ENCODE measurements at places on chromosomes 4 and X.

- DNase-seq, result no peak
Observed at GRCh38 chrX:31845003-31845402, 773.2 kb upstream of the FTHL17 start.

DNA sequence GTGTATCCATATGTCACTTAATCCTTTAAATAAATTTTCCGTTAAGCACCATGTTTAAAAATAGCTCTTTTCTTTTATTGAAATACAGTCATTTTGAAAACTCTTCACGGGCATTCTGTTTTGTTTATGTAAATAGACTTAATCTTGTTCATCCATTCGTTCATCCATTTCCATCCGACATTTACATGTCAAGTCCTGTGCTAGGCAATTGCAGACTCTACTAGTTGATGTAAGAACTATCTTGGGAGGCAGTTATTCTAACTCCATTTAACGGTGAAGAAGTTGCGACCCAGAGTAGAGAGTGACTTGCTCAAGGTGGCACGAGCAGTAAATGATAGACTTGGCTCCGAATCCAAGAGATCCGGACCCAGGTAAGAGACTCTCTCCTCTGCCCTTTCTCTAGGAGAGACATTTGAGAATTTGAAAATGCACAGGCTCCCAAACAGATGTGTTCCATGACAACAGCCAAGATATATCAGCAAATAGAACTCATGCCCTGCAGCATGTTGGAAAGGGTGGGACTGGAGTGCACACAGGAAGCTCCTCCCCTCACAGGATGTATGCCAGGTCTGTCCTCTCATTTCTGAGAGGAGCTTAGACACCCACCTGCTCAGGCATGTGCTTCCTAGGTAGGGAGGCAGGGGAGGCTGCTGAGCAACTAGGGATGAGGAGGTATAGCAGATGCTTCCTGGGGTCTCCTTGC, 64.5 kb downstream of the DRD5 start:
- DNase-seq, result no peak

DNA sequence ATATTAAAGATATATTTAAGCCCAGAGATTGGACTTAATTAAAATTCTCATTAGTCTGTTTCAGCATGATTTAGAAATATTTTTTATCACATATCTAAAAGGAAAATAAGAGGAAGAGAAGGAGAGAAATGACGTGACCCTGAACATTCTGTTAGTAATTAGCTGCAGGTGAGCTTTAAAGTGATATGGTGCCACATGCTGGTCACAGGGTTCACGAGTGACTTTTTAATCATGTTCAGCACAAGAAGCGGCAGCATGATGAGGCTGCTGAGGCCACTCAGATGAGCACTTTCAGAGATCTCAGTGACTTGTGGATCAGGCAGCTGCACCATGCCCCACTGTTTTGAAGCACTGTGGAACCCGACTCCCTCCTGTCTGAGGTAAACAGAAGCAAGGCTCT, 37.9 kb upstream of the NPY2R start:
- DNase-seq, result no peak

- no peak for DNase-seq
Observed at GRCh38 chrX:38806875-38807621, 5.8 kb downstream of the MID1IP1 start.

GRCh38 chr4:168569931-168570276, 73.1 kb downstream of the PALLD start:
- no peak for DNase-seq

- no peak for DNase-seq
Observed at GRCh38 chr4:4427886-4428285, 41.0 kb downstream of the NSG1 start.

GRCh38 chr4:23811161-23811560, 78.7 kb downstream of the PPARGC1A start:
- DNase-seq, result no peak

DNA sequence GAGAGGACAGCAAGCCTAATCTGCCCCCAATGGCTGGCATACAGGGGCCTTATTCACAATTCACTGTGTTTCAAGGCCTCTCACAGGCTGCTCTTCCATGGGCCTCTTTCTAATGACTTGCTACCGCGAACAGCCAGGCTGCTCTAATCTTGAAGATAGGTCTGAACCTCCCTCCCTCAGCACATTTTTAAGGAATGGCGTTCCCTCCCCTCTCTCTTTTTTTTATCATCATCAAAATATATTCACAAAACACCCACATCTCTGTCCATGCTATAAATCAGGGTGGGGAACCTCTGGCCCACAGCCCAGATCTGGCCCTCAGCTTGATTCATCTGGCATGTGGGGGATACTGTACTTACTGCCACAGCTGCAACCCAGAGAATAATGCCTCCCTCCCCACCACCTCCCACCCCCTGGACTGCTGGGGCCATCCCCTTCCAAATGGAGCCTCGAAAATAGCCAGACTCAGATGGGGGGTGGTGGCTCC, 76.2 kb upstream of the PLAC1 start:
- no peak for DNase-seq

DNA sequence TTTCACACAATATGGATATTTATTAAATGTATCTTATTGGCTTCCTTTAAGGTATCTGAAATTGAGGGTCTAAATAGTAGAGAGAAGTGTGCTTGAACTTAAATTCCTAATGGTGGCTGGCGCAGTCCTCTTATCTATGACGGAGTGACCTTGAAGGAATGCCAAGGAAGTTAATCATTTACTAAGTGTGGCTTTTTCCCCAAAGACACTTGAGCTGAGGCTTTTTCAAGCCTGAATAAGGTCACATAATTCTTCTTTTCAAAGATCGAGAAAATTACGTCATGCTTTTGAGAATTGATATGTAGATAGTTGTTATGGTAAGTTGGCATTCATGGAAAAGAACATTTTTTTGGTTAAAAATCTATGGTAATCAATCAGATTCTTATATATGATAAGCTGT, 11.7 kb upstream of the PRPS2 start:
- DNase-seq, result no peak

GRCh38 chrX:27706526-27706925, 101.3 kb upstream of the MAGEB10 start:
- DNase-seq, result no peak

DNA sequence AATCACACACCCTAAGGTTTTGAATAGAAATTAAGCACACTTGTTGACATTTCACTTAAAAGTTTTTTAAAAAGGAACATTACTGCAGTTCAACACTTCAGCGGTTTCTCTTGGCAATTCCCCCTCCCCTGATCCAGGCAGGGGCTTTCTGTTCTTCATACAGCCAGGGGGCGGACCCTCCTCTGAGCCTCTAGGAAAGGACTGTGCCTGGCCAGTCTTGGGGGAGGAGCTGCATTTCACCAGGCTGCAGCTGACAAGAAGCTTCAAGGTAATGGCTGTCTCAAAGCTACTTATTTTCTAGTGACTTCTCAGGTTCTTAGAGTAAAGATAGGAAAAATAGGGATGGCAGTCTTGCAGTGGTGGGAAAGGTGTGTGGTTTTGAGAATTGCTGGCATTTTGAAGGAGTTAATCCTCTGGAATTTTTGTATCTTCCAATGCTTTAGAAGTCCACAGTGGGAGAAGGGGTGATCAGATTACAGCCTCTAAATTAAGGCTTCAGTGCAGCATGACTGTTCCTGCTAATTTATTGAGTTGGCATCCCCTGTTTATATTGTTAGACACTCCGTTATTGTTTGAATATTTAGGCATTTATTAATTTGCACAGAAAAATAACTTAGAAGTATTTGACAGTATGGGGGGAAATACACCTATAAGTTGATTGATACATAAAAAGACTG, 33.5 kb downstream of the PWWP3B start:
- no peak for DNase-seq

DNA sequence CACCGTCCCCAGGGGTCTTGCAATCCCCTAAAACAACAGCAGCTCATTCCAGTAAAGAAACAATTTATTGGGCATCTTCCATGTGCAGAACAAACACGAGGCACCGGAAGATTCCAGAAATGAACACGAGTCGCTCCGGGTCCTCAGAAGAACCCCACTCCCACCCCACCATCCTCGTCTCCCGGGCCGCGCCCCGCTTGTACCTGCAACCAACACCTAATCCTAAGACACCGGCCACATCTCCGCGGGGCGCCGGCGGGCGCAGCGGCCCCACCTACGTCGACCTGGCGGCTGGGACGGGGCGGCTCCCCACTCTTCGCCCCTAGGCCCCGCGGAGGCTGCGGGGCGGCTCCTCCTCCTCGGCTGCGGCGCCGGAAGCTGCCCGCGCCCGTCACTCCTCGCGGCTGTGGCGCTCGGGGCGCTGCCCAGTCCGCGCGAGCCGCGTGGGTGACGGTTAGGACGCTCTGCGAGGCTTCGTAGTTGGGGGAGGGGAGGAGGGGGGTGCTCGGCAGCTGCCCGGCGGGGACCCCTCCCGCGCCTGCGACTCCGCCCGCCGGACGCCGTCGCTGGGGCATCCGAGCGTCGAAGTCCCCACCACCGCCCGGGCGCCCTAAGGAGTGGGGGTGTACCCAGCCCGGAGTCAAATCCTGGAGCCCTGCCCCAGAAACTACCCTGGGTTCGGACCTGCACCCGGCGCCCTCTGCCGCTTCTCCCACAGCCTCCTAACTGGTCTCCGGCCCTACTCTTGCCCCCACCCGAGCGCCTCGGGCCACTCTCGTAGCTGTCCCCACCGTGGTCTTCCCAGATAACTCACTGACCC, at the start of gene CCDC158:
TSS of gene CCDC158 (minus strand) at position 380 of the 820 bp plus-strand sequence. CDS start 17,934 bp downstream, outside the sequence.
- DNase-seq, result no peak

GRCh38 chr4:151702256-151702655, 58.6 kb downstream of the GATB start:
- no peak for DNase-seq

DNA sequence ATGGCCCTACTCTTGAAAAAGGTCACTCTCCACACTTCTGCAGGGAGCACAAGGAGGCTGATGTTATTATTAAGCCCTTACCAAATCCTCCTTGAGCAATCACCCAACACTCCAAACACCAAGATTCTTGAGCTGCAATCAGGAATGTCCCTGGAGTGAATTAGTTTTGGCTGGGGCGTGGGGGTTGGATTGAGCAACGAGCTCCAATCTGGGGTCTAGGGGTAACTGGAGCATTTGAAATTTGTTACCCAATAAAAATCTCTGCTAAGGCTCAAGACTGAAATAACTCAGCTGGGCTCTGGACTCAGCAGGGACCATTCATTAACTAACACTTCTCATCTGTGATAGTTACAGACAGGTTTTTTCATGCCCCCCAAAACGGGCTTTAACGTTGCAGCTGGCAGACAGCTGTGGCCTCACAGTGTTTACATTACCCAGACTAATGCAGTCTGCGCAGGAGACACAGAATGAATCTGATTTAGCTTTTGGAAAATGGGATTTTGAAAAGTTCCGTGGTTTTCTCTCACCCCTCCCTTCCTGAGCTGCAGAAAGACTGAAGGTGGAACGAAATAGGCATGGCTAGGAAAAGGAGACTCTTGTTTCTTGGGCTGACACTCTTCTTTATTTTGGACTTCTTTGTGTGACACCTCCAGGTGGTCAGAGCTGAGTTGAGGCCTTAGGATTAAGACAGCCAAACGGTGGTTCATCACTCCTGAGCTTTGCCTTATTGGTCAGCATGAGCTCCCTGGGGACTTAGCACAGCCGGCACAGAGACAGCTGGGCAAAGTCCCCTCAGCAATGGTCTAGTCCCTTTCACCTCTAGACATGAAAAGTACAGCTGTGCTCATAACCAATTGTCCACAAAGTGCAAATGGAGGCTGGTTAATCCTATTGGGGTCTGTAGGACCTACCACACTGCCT, 26.6 kb downstream of the PLAC1 start:
- DNase-seq, result no peak

DNA sequence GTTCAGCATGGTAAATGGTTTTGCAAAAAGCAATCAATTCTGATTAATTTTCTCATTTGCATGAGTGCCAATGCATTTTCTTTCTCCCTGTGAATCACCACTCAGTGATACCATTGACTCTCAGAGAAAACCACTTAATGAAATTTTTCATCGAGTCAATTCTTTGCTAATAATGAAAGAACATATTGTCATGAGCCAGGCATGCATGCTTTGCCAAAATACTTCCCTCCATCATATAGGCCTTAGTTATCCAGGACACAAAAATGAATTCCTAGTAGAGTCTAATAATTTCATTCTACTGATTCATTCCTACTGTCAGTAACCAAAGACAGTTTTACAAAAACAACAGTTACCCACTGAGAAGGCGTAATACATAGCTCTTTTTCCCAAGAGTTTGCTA, 680.0 kb downstream of the TRIML1 start:
- DNase-seq, result no peak

GRCh38 chr4:80897537-80898303, 132.8 kb upstream of the BMP3 start:
- DNase-seq, result no peak

- no peak for DNase-seq
Observed at GRCh38 chr4:107050525-107051135, 14.5 kb upstream of the DKK2 start.

DNA sequence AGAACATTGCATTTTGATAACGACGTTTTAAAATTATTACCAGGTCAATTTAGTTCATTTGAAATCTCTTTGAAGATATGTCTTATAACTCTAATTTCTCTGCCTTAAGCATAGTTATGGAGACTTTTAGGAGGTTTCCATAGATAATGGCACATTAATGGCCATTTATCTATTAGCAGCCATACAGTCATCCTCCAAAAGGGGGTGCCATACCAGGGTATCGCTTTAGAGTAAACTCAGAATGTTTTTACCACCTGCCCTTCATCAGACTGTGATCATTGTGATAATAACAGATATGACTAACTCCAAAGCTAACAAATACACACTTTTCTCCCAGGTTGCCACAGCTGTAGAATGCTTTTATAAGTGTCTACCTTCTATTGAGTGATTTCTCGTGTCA, 461.5 kb downstream of the FSTL5 start:
- no peak for DNase-seq

DNA sequence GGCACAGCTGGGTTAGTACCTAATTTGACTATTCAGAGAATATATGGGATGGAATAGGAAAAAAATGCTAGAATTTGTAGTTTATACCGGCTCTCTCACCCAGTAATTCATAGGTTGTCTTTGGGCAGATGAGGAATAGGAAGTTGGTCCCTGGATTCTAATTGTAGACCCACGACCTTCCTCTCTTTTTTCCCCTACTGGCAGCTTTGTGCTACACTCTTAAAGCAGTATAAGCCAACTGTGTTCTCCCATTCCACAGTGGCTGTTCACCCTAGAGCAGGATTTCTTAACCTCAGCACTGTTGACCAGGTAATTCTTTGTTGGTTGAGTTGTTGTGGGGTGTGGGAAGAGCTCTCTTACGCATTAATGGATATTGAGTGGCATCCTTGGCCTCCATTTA, 92.9 kb downstream of the FNIP2 start:
- no peak for DNase-seq

DNA sequence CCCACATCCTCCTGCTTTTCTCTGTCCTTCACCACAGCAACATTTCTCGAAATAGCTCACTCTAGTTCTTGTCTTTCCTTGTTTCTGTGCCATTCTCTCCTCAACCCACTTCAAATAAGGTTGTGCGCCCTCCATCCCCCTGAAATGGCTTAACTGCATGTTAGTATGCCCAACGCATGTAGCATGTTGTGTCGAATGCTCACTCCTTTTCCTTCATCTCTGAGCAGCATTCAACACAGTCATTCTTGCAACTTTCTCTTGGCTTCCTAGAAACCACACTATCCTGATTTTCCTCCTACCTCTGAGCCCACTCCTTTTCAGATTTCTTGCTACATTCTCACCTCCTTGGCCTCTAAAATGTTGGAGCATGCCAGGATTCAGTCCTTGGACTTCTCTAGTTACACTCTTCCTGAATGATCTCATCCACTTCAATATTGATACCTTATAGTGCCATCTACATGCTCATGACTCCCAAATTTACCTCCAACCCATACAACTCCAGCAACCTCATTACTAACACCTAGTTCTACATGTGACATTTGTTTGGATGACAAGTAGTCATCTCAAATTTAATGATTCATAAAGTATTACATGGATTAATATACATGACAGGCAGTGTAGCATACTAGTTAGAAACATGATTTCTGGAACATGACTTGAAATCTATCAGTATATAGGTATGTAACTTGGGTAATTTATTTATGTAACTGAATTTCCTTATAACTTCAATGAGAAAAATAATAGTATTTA, 22.3 kb downstream of the RBMX start:
- DNase-seq, result no peak

Data from NCI-H774 (cell line).